Fibroblast of skin of left quadriceps (primary cell): ENCODE measurements at places on chromosomes 3 and 15.

GRCh38 chr3:9077029-9077428 lies 113.8 kb upstream of the RAD18 start:
- no peak for DNase-seq

- DNase-seq = no peak
Observed at GRCh38 chr3:130627143-130627855, 110.3 kb downstream of the COL6A6 start.

DNA sequence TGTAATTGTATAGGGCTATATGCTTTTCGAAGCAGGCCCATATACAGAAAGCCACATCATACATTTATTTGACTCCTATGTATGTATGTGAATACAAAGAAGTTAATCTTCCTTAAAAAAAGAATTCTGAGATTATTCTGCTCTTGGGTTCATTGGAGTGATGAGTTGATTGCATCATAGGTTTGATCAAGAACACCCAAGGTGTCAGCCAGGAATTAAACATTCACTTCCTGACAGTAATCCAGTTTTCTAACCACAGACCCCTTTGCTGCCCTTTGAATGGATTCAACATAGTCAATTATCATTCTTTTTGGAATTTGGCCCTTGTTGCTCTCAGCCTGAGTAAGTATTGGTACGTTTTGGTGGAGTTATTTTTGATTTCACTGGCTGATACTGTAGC lies 225.6 kb downstream of the CACNA2D3 start:
- DNase-seq = no peak

DNA sequence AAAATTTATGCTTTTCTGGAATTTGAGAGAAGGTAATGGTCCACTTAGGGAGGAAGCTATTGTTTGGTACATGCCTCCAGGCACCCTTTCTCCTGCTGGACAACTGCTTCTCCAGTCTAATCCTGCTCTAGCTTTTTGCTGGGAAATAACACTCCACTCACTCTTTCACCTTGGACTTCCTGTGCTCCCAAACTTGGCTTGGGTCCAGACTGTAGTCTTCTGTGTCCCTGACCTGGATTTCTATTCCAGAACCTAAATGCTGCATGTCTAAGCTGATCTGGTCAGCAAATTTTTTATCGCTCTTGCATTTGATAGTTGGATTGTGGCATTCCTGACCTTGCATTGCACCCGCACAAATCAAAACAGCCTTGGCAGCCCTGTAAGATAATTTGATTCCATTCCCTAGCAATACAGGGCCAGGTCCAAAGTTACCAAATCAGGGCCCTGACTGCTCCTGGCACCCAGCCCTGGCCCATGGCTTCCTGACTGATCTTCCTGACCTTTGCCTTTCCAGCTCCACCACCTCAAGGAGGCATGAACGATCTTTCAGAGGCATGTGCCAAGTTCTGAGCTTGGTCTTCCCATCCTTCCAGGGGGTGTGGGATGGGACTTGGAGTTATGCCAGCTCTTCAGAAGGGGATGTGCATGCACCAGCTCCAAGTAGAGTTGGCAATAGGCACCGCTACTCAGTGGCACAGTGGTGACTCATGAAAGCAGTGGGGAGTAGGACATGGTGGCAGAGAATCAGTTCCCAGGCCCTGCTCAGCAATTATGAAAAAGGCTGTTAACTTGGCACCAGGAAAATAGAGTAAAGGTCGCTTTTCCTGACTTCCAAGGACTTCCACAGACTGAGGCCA lies 43.9 kb upstream of the GOLGA8J start:
- DNase-seq = no peak

DNA sequence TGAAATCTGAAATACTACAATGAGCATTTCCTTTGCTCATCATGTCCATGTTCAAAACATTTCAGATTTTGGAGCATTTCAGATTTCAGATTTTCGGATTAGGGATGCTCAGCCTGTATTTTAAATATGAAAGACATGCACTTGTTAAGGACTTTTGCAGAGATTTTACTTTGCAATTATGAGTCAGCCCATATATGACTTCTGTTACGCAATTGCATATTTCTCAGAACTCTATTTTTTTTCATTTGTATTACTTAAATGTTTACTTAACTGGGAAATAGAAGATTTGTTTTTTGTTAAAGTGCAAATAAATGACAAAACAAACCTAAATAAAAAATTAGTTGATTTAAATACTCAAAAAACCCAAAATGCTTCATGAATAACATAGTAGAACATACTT lies 376.2 kb downstream of the ZBTB20 start:
- no peak for DNase-seq

- no peak for DNase-seq
Observed at GRCh38 chr15:49163678-49164077, 6.4 kb upstream of the GALK2 start.

- DNase-seq = no peak
Observed at GRCh38 chr15:85407421-85408269, 27.2 kb downstream of the AKAP13 start.

DNA sequence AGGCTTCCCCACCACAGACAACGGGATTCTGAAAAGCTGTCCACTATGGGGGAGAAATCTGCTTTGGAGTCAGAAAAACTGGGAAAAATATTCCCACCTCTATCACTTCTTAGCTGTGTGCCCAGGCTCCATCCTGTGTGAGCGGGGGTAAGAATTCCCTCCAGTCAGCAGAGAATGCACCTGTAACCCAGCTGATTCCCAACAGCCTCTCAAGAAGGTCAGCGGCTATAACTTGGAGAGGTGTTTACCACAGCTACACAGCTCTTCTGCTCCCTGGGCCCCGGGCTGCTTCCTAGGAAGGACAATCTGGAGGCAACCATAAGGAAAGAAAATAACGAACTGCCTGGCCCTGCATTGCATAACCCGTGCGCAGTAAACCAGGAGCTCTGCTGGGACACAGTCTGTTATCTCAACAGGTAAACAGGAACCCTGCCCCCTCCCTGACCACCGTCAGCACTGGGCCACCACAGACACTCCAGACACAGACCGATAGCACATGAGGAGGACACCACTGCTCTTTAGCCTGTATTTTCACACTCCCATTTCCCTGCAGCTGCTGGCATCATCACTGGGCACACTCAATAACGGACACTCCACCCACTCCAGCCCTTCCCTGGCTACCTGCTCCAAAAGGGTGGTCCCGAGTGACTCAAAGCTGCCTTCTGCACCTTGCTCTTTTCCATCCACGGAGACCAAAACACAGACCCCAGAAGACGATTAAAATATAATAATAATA lies 2.1 kb downstream of the RAB43 start:
- no peak for DNase-seq

DNA sequence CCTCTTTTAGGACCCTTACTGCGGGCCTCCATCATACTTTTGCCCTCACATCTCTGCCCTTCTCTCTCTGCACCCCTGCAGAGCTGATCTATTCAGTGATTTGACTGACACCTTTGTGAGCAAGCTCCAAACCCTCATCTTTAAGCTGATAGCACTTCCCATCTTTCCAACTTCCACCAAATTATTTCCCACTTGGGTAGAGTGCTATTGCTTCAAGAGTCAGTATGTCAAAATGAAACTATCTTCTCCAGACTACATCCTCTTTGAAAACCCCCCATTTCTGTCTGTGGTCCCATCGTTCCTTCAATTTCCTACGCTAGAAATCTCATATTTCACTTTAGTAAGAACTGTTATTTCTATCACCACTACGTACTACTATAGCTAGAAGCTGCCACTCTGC lies 19.7 kb downstream of the ZWILCH start:
- no peak for DNase-seq

- DNase-seq = no peak
Observed at GRCh38 chr3:78846718-78847117, 921.1 kb downstream of the ROBO1 start.

DNA sequence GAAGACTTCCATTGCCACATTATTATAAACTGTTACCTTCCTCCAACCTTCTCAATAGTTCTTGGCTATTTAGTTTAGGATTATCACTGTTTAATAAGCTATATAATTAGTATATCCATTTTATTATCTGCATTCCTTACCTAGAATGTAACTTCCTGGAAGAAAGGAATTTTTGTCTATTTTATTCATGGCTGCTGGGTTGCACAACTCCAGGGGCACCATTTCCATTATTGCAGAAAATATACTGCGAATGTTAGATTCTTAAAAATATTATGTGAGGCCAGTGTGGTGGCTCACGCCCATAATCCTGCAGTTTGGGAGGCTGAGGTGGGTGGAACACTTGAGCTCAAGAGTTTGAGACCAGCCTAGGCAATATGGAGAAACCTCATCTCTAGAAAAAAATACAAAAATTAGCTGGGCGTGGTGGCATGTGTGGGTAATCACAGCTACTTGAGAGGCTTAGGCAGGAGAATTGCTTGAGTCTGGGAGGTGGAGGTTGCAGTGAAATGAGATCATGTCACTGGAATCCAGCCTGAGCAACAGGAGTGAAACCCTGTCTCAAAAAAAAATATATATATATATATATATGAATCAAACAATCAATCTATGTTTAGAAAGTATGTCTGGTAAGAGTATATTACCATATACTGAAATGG lies 19.9 kb downstream of the CLDN1 start:
- no peak for DNase-seq

DNA sequence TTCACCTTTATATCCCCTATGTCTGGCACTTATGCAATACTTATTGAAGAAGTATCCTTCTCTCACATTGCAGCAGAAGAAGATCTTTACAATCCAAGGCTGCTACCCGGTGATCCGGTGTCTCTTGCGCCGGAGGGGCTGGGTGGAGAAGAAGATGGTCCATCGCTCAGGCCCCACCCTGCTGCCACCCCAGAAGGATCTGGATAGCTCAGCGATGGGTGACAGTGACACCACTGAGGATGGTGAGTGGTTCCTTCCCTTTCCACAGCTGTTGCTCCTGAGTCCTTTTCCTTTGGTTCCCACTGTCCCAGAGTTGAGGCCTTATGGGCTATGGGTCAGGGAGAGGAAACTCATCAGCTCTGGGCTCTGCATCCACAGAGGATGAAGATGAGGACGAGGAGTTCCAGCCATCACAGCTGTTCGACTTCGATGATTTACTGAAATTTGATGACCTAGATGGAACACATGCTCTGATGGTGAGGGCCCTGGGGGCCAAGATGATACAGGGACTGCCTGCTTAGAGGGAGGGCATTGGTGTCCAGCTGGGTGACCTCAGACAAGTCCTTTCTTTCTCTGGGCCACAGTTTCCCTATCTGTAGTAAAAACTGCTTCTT lies 2.9 kb downstream of the TTLL3 start:
- no peak for DNase-seq

DNA sequence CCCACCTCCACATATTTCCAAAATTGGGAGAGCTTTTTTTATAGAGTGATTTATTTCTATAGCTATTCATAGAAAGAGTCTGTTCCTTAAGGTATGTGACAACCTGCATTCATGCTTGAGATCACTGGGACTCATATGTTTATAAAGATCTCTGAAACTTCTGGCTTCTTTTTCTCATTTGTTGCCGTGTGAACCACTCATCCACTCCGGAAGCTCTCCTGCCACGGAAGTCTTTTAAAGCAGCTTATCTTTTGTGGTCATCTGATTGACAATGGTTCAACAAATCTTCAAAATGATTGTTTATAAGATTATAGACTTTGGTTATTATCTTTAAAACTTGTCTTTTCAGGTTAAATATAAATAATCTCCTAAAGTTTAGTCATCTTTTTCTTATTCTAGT lies 260.5 kb downstream of the C3orf38 start:
- no peak for DNase-seq

GRCh38 chr15:53203454-53203853 lies 413.3 kb upstream of the ONECUT1 start:
- DNase-seq = no peak

DNA sequence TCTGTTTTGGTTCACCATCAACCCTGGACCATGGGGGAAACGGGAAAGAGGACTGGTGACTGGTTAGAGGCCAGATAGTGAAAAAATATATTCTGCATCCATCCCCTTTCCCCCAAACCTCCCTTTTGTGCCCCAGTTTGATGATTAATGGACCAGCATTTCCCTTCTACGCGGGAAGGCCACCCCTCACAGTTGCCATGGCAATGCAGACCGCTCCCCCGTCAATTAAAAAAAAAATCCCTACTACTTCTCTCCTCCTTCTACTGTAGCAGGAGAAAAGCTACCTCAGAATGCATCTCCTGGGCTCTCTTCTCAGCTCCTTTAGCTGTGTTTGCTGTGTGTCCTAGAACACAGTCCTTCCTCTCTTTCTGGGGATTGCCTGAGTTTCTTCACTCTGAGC lies 4.0 kb downstream of the BAHD1 start:
- no peak for DNase-seq

- no peak for DNase-seq
Observed at GRCh38 chr15:100190675-100191074, 151.1 kb downstream of the ADAMTS17 start.

GRCh38 chr15:60301024-60301423 lies 96.8 kb downstream of the ANXA2 start:
- no peak for DNase-seq

DNA sequence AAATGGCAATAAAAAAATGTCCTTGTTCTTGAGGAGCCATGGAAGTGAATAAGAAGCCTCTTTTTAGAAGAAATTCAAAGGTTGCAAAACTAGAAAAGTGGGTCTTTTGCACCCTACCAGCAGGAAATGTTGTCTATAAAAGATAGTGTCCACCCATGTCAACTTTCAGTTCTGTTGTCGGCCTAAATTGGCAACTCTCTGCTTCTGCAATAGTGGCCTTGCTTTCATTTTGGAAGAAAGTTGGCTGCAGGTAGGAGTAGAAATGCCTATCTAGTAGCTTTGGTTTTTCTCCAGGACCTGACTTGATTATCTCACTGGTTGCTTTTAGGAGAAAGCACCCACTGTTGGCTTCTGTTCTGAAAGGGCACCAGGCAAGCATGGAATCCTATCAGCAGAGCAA lies 85.4 kb downstream of the TMEM108 start:
- DNase-seq = no peak

GRCh38 chr3:122013448-122013925 lies 8.6 kb downstream of the ILDR1 start:
- no peak for DNase-seq

- no peak for DNase-seq
Observed at GRCh38 chr3:94303897-94304296, 241.0 kb downstream of the NSUN3 start.

GRCh38 chr3:191774485-191774884 lies 313.5 kb downstream of the PYDC2 start:
- peak; percentile 92 for DNase-seq

DNA sequence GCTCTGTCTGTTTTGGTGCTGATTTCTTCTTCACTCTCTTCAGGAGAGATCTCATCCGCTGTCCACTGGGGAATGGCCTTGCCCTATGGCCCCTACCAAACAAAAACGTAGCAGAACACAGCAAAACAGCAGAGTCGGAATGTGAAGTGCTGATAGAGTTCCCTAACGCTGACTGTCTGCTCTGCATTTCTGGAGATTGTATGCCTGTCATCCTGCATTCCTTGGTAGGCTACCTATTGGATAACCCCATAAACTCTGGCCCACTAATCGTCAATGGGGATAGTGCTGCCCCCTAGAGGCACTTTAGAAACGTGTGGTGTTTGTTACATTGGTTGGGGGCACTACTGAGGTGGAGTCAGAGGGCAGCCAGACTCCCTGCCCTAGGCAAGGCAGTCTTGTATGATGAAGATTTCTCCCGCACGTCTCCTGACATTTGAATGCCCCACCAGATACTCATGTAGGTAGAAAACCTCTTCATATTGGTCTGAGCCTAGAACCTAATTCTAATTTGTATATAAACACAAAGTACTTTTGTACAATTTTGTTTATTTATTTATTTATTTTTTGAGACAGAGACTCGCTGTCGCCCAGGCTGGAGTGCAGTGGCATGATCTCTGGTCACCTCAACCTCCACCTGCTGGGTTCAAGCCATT lies 15.6 kb upstream of the MAGEF1 start:
- DNase-seq = peak; percentile 54
